ENCODE measurements at places on chromosomes 16 and 17.
A peak's percentile ranks its signal among the peaks of the same experiment; 100 is the strongest.

DNA sequence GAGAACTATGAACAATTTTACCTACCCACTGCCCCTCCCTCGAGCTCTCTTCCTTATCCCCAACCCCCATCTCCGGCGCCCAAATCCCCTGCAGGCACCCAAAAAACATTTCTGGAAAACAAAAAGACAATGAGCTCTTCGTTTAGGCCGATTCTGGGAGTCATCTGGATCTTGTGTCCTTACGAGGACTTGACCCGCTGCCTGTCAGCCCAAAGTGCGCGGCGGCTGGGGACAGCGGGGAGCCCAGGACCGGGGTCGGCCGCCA is 524 bp downstream of the STRADA start:
- DNase-seq, result no peak

- no peak for DNase-seq
Measured at GRCh38 chr16:53999841-54000240, 286.7 kb downstream of the IRX3 start.

DNA sequence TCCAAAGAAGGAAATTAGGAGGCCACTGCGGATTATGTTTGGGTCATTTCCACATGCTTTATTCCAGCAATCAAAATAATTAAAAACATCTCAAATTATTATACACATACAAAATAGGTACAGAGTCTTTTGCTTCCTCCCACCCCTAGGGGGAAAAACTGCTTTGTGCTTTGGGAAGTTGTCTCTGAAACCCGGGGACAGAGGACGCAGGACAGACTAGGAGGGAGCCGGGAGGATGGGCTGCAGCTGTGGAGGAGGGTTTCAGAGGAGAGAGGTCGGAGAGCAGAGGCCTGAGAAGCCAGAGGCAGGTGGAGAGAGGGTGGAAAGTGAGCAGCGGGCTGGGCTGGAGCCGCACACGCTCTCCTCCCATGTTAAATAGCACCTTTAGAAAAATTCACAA is 17.4 kb downstream of the COL1A1 start:
- DNase-seq, result no peak

- no peak for DNase-seq
Measured at GRCh38 chr17:69828087-69828486, 246.9 kb upstream of the KCNJ16 start.

GRCh38 chr16:89335803-89336485 is 118.4 kb downstream of the ZNF778 start:
- DNase-seq, result no peak

- DNase-seq, result peak; percentile 57
Measured at GRCh38 chr17:19295473-19296135, 58.4 kb downstream of the EPN2 start.

- DNase-seq, result no peak
Measured at GRCh38 chr17:6135996-6136395, 65.8 kb downstream of the WSCD1 start.

- DNase-seq, result no peak
Measured at GRCh38 chr17:50565402-50566350, 5.2 kb downstream of the CACNA1G start.

GRCh38 chr16:72938795-72939164 is 109.1 kb downstream of the ZFHX3 start:
- DNase-seq, result peak; percentile 88

- no peak for DNase-seq
Measured at GRCh38 chr17:78884148-78884825, 18.7 kb downstream of the CEP295NL start.

- peak; percentile 93 for DNase-seq
Measured at GRCh38 chr17:67390646-67391361, 13.7 kb downstream of the PITPNC1 start.

- DNase-seq, result no peak
Measured at GRCh38 chr16:30636599-30636998, 14.2 kb upstream of the PRR14 start.

DNA sequence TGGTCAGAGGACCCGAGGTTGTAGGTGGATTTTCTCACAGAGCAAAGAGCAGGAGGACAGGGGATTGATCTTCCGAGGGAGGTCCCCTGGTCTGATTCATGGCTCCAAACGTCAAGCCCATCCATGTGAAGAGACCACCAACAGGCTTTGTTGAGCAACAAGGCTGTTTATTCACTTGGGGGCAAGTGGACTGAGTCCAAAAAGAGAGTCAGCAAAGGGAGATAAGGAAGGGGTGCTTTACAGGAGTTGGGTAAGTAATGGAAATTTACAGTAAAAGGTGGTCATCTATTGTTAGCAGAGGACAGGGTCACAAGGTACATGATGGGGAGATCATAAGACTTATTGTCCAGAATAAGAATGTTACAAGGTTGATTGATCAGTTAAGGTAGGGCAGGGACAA is 2285.8 kb downstream of the TP53TG3F start:
- no peak for DNase-seq

GRCh38 chr17:2958706-2959222 is 104.6 kb downstream of the OR1D5 start:
- DNase-seq, result no peak

DNA sequence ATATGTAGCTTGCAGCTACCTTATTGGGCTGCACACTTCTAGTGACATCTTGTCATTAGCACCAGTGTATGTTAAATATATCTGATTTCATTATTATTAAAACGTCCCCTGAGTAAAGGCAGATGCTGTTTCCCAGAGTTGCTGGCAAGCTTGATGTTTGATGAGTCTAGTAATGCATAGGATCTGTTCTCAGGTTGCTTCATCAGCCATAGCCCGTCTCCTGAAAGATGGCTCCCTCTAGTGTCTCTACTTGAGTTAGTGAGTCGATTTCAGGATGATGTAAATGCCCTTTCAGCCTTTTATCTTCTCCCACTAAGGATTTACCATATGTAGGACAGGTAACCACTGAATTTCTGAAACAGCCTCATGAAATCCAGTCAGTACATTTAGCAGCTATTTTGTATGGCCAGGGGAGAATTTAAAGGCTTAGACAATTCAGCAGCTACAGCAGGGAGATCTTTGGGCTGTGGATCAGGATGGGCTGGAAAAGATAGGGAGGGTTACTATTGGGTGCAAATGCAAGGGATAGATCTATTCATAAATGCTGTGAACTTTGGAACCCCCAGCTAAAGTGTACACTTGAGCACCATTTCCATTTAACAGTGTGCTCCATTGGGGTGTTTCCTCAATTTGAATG is 376.3 kb downstream of the CNTNAP4 start:
- peak; percentile 42 for DNase-seq

DNA sequence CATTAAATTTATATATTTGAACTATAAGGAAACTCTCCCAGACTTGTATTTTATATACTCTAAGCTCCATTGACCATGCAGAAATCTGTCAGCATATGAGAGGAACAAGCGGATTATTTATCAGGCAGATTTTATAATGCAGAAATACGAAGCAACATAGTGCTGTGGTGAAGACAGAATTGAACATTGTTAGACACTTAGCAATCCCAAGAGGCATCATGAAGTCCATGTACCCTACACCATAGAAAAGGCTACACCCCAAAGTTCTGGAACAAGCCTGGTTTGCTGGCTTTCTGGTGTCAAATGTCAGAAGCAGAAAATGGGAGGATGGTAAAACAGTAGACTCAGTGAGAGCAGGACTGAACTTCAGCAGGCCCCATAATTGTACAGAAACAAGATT is 241.1 kb downstream of the PRKCA start:
- DNase-seq, result no peak

DNA sequence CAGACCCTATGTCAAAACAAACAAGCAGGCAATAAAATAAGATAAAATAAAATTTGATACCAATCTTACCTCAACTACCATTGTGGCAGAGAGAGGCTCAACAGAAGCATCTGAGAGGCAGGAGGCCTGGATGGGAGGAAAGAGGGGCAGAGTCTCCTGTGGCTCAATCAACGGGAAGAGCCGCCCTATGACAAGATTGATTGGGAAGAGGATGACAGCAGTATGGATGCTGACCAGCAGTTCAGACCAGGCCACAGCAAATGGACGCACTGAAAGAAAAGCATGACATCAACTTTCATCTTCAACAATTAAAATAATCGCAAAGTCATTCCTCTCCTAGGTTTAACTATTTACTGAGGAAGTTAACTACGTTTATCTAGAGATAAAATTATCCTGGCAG is 47.4 kb downstream of the PKD1L3 start:
- no peak for DNase-seq

- no peak for DNase-seq
Measured at GRCh38 chr16:67518676-67519075, 10.0 kb upstream of the RIPOR1 start.

DNA sequence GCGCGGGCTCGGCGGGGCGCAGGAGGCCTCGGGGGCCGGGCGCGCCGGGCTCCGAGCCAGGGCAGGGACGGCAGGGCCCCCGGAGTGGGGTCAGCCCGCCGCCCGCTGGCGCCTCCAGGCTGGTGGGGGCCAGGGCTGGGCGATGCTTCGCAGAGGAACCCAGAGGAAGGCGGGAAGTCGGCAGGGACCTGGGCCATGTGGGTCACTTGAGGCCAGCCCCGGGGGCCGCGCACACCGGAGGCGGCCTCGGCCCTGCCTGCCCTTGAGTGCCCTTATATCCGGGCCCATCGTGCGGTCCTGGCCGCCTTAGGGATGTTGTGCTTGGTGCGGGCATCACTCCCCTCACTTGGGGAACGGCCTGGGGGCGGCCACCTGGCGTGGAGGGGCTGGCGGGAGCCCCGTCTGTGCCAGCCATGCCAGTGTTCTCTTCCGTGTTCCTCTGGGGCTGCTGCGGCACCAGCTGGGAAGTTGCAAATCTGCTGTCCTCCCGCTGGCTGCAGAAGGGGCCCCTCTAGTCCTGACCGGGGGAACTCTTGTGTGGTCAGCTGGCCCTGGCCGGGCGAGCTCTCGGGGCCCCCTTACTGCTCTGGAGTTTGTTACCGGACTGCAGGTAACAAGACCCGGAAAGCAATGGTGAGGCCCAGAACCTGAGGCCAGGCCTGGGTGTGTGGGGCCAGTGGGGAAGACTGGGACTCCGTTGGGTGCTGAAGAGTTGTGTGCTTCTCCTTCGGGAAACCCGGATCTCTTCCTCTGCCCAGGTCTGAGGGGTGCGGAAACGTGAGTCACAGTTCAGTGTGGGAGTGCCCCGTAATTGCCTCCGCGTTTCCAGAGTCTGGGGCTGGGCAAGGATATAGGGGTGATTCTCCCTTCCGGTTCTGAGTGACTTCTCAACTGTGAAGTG is 849 bp downstream of the CAPN15 start:
- DNase-seq, result peak; percentile 56

DNA sequence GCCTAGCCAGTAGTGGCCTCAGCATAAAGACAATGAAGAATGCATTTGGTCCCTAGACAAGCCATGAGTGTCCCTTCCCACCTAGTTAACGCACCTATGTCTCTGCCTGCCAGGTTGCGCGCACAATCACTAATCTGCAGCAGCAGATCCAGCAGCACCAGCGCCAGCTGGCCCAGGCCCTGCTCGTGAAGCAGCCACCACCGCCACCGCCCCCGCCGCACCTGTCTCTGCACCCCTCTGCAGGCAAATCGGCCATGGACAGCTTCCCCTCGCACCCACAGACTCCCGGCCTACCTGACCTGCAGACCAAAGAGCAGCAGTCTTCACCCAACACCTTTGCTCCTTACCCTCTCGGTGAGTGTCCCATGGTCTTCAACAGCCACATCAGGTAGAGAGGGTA is 41.8 kb downstream of the TMC6 start:
- no peak for DNase-seq

- no peak for DNase-seq
Measured at GRCh38 chr17:55155856-55156560, 108.8 kb upstream of the HLF start.

DNA sequence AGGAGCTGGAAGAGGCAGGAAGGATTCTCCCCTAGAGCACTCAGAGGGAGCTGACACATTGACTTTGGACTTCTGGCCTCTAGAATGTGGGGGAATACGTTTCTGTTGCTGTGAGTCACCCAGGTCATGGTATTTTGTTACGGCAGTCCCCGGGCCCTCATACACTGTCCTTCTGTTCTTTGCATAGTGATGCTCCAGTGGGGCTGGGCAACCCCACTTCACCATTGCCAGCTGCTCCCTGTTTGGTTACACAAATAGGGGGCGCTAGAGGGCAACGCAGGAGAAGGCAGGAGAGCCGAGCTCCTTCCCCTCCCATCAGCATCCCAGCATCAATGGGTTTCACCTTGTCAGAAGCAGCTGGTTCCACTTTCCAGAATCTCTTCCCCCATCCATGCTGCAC is 257.7 kb upstream of the FOXF1 start:
- DNase-seq, result peak; percentile 42

GRCh38 chr17:28154214-28154613 is 111.7 kb downstream of the NLK start:
- DNase-seq, result no peak

- DNase-seq, result peak; percentile 44
Measured at GRCh38 chr17:73255671-73256181, 6.0 kb downstream of the CPSF4L start.

DNA sequence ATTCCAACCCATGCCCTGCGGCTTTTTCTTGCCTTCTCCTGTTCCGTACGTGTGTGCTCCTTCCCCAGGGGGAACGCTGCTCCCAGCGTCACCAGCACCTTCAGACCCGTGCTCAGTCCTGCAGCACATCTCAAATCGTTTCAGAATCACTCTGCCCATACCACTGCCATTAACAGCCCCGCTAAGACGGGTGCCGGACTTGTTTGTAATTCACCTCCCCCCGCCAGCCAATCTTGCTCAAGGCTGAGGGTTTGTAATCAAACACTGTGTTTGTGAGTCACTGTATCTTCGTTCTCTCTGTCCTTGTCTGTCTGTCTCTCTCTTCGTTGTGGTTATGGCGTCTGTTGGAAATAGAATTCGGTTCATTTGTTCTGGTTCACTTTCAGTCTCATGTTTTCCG is 17.3 kb downstream of the CARD14 start:
- DNase-seq, result no peak

DNA sequence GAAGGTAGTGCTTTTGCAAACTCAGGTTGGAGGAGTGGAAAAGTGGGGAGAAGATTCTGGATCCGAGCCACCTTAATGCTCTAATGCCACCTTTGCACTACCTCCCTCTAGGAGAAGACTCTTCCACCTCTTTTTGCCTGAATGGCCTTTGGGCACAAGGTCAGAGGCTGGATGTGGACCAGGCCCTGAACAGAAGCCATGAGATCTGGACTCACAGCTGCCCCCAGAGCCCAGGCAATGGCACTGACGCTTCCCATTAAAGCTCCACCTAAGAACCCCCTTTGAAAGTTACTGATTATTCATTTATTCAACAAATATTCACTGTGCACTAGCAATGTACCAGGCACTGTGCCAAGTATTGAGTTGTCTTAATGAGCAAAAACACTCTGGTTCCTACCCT is 3.2 kb downstream of the SHBG start:
- no peak for DNase-seq

Data from suppressor macrophage treated with lipopolysaccharide for 4 hours (primary cell).